Mucosa of descending colon (tissue), 3 donors: ENCODE measurements at places on chromosomes 1 and 21.

- DNase-seq: peak; percentile 49
Measured at GRCh38 chr1:119141020-119141424, 569 bp upstream of the WARS2 start.

DNA sequence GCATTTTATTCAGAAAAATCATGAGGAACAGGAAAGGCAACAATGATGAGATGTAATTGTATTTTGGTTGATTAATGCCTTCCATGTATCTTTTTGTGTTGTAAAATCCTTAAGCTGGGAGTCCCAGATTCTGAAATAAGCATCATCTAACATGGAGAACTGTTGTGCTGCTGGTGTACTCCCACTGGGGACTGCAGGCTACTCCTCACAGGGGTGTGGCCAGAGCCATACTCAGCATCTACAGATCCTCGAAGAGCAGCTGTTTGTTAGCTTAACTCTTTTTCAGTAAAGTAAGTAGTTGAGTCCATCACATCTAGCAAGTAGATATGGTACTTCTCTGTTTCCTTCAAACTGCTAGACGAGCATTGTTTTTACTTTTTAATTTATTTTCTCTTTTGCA is 358.0 kb downstream of the BRINP3 start:
- no peak for DNase-seq

- DNase-seq: no peak
Measured at GRCh38 chr21:39454949-39455668, 3.3 kb downstream of the SH3BGR start.

GRCh38 chr1:157773493-157774350 is 3.2 kb downstream of the FCRL2 start:
- no peak for DNase-seq

- DNase-seq: peak; percentile 29
Measured at GRCh38 chr1:168907053-168907452, 178.0 kb upstream of the DPT start.
